ENCODE measurements at places on chromosomes 2 and 18.

DNA sequence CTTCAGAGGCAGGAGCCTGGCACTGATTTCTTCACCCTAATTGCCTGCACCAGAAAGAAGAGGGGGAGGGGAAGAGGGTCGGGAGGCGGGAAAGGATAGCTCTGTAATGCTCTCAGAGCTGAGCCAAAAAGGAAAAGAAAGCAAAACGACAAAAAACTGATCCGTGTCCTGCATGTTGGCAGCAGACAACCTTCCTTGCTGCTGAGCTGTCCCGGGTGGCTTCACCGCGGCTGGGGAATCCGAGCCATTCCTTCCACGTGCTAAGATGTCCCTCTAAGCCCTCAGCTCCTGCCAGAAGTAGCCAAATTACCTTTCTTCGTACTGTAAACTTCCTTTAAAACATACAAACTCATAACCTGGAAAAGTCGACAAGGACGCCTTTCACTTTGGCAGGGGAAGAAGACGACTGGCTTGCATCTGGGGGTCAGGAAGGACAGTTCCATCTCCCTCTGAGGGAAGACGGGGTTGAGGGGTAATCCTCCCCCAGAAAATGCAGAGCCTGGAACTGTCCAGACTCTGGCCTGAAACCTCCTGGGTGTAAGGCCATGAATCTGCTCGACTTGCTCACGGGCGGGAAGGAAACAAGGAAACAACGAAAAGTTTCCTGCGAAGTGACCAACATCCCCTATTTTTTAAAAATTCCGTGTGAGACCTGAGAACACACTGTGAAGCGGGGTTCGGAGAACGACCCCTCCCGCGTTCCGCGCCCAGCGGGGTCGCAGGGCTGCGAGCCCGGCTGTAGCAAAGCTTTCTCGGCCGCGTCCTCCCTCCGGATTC lies 7.7 kb downstream of the OTX1 start:
- no peak for DNase-seq

- DNase-seq: no peak
These were observed 158.6 kb upstream of the STK17B start for GRCh38 chr2:196329959-196330358.

- DNase-seq: no peak
These were observed 29.8 kb upstream of the MYO3B start for GRCh38 chr2:170148161-170148560.

- no peak for DNase-seq
These were observed 115.4 kb upstream of the PKDCC start for GRCh38 chr2:41932241-41933045.

DNA sequence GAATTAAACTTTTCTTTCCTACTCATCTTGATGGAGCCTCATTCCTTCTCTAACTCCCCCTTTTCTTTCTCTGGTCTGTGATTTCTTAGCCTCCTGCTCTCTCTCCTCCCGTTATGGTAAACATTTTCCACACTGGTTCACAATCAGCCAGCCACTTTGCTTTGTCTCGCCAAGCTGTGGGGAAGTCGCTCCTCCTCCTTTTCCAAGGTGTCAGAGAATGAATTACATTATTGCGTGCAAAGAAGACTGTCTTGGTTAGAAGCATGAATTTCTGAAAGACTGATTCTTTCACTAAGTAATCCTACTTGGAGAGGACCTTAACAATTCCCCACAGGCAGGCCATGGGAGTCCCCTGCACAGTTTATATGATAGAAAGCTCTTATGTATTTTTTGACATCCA lies 46.1 kb downstream of the RASGRP3 start:
- DNase-seq: no peak

DNA sequence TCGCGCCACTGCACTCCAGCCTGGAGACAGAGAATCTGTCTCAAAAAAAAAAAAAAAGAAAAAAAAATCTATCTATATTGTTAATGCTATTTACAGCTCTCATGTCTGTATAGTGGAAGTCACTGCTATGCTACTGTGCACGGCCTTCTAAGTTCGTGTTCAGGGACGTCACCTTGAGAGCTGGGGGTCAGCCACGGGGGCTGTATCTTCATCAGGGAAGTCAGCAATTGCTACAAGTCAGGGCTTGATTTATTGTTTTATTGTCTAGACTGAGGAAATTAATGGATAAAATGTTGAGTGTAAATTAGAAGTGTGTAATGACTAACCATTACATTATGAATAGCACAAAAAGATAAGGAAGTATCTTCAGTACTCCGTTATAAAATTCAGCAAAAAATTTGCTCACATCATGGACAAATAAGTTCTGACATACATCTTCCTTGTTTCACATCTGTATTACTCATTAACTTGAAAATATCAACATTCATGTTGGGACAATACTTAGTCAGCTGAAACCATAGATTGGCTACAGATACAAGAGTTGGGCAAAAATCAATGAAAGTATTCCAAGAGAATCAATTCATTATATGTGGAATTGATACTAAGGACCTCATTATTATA lies 136.6 kb upstream of the SEC11C start:
- DNase-seq: no peak

DNA sequence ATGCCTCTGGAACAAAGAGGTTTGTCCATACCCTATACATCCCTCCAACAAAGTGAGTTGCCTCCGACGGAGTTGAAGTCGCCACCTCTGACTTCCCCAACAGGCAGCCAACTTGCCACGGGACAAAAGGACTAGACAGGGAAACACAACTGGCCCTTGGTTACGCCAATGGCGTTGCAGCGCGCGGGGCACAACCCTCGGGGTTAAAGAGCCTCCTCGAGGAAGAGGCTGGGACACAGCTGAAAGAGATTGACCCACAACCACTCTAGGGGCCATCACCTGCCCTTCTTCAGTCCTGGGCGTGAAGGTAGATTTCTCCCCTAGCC lies 545 bp downstream of the GTF3C2 start:
- DNase-seq: no peak

DNA sequence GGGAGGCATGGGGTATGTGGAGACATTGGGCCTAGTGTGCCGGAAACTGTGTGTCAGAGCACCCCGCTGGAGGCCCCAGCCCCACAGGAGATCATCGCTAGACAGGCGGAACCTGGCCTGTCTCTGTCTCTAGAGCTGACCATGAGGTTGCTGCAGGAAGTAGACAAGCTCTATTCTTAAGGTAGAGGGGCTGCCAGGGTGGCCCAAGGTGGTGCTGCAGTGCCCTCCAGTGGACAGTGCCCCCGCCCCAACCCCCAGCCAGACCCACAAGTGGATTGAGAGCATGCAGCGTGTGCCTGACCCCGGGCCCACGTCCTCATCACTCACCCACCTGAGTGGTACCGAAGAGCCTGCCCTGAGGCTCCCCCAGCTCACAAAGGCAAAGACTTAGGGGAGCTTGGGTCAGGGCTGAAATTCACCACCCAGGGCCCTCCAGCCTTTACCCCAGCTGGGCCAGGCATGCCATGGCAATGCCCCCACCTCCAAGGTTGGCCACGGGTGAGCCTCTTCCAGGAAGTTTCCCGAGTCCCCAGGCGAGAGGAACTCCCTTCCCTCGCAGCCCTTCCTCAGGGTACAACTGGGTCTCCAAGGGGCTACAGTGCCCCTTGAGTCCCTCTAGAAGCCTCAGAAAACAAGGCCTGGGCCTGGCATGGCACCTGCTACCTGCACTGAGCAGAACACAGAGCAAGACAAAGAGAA lies 155.0 kb downstream of the TTC32 start:
- DNase-seq: no peak

Data from activated effector memory CD4-positive, alpha-beta T cell treated with Interleukin-2 at 50 U/mL for 16 hours (primary cell).